Cardiac fibroblast (primary cell): ENCODE measurements at places on chromosomes 5 and 9.
A peak's percentile ranks its signal among the peaks of the same experiment; 100 is the strongest.

DNA sequence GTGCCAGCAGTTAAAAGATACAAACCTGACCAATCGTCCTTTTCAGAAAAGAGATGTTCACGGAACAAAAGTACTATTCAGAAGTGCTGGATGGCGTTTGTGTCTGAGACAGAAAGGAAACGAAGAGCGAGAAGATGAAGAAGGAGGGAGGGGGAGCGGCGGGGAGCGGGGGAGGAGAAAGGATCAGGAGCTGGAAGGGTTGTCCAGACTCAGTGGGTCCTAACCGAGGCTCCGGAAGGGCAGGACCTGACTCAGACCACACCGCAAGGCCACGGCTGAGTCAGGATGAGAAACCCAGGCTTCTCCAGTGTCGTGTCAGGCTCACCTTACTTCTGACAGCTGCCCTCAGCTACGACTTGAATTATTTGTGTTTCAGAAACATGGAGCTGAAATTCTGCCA, 46.2 kb downstream of the PAX5 start:
- DNase-seq = no peak

DNA sequence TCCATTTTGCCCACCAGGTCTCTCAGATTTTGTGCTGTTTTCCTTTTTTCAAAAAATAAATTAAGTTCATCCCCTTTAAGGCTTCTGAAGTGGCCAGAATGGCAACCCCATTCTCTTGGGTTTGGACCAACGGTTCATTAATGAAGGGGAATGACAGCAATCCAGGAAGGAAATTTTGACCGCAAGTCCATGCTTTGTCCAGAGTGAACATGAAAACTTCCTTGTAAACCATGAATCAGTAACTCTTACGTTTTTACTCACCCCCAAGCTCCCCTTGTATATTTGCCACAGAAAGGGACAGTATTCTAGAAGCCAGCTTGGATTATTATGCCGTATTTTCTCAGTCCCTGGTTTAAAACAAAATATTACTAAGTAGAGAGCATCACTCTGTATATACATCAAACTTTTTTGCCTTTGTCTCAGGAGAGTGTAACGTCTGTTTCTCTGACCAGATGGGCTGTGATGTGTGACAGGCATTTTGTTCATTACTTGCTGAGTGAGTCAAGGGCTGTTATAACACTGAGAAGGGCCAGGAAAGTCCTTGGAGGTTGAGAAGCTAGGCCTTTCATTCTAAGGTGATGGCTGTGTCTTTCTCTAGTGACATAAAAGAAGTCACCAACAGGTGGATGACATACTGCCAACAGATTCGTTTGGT, 148.2 kb downstream of the SMARCA2 start:
- no peak for DNase-seq

- no peak for DNase-seq
These were observed 64.9 kb upstream of the IL12B start for GRCh38 chr5:159395202-159395601.

DNA sequence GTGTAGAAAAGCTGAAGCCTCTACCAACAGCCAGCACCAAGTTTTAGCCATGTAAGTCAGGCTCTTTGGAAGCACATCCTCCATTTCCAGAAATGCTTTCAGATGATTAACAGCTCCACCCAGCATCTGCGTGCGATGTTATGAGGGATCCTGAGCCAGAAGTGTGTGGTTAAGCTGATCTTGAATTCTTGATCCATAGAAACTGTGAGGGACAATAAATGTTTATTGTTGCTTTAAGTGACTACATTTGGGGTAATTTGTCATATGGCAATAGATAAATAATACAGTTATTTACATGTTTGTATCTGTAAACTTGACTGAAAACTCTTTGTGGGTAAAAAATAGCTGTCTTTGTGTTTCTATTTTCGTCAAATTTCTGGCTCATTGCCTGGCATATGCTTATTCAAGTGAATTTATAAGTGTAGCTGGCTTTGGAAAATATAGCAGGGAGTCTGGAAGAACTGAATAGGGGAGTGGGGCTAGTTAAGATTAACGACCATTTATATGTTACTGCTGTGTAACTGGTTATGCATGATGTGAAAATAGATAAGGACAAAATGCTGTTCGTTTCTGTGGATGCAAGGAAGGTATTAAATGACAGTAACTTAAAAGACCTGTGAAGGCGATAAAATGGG, 234.1 kb downstream of the LRRC70 start:
- no peak for DNase-seq

GRCh38 chr5:159345336-159345735, 15.0 kb upstream of the IL12B start:
- no peak for DNase-seq

DNA sequence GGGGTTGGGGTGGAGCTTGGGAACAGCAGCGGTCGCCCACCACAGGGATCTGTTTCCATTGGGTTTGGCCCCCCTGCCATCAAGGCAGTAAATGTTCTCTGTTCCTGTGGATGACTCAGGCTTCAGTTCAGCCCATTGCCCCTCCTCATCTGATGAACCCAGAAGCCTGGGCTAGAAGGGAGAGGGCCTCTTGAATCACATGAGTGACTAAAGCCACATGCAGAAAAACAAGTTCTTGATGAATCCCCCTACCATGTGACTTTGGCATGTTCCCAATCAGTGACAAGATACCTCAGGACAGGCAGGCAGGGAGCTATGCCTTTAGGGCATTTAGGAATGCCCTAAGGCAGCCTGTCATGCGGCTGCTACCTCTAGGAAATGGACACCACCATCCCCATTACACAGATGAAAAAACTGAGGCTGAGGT, 2.5 kb downstream of the SH3PXD2B start:
- DNase-seq = peak; percentile 79

DNA sequence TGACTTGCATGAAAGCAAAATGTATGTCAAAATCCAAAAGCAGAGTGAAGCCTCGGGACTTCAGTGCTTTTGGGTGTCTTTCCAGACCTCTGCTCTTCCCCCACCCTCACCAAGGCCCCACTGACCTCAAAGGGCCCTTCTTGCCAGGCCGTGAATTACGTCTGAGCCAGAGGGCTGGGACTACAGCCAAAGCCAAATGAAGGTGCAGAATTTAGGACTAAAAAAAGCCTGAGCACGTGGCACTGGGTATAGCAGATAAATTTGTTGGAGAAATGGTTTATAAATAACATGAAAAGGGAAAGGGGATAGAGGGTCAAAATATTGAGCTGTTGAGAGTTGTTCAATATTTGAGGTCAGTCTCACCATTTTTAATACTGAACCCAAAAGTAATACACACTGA, 163.4 kb downstream of the GHR start:
- DNase-seq = peak; percentile 46

- DNase-seq = no peak
These were observed 21.0 kb upstream of the NPR3 start for GRCh38 chr5:32690153-32690552.

- peak; percentile 68 for DNase-seq
These were observed 9.1 kb upstream of the AK3 start for GRCh38 chr9:4750023-4750673.

GRCh38 chr5:163941079-163941478, 435.7 kb downstream of the MAT2B start:
- DNase-seq = no peak

DNA sequence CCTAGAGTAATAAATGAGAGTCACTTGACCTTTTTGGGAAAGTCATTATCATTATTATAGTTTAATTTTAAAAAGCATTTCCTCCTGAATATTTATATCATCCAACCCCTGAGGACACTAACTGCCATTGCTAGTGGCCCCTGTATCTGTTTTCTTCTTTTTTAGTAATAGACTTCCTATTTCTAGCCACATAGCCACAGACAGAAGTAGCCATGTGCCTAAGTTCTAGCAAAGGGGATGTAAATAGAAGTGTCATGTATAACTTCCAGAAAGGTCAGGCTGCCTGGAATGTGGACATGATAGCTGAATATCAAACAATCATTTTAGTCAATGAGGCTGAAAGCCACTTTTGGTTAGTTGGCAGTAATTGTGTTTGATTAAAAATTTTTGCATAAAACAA, 37.5 kb upstream of the IQGAP2 start:
- no peak for DNase-seq

DNA sequence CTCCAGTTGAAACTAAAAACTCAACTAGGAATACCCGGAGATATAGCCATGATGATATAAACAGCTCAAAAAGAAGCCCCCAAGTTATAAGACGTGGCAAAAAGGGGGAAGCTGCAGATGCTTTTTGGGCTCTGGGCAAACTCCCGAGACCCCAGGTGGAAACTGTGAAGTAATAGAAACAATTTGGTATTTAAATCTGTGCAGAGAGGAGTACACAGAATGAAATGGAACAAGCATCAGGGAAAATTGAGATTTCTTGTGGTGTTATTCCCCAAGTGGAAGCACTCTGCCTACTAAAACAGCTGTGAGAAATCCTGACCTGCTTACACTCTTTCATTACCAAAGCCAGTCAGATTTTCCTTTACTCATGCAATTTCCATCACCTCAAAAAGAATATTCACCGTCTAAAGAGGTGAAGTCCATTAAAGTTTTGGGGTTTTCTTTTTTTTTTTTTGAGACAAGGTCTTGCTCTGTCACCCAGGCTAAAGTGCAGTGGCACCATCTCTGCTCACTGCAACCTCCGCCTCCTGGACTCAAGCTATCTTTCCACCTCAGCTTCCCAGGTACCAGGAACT, 23.5 kb downstream of the SAXO1 start:
- no peak for DNase-seq

DNA sequence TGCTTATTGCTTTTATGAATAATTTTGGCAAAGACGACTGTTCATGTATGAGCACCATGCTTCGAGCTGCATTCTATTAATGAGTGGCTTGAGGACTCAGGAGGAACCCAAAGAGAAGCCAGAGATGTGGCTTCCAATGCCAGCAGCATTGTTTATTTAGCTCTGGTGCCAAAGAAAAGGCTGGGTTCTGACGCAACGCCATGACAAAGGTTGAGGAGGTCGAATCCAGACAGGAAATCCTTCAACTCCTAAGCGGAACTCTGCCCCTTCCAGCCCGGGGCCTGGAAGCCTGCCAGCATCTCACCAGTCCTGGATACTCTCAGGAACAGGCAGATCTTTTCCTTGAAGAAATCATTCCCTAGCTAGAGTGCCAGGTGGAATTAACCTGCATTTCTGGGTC, 104.4 kb downstream of the ARHGAP26 start:
- peak; percentile 82 for DNase-seq

GRCh38 chr5:170520372-170520771, 16.6 kb downstream of the KCNIP1 start:
- no peak for DNase-seq

DNA sequence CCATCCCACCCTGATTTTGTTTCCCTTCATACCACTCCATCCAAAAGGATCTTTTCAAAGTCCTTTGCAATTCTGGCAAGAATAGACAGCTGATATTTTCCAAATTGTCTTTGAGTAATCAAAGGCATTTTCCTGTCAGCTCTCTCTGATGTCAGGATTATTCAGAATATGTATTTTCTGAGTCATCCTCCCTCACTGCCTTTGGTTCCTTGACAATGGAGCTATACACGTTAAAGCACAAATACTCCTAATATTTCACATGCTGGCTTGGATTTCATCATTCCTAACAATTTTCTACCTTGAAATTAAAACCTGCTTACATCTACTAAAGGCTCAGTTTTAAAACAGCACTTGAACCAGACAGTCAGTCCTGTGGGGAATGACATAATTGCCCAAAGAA, 379.4 kb downstream of the GADD45G start:
- DNase-seq = peak; percentile 6

DNA sequence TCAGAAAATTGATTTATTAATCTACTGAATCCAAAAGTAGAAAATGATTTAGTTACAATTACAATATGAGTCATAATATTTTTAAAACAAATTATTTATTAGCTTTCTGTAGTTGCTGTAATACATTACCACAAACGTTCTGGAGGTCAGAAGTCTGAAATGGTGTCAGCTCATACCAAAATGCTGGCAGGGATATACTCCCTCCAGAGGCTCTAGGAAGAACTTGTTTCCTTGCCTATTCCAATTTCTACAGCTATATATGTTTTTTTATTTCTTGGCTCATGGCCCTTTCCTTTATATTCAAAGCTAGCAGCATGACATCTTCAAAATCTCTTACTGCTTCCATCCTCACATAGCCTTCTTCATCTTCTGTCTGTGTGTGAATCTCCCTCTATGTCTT, 667.9 kb upstream of the ITGA1 start:
- no peak for DNase-seq

DNA sequence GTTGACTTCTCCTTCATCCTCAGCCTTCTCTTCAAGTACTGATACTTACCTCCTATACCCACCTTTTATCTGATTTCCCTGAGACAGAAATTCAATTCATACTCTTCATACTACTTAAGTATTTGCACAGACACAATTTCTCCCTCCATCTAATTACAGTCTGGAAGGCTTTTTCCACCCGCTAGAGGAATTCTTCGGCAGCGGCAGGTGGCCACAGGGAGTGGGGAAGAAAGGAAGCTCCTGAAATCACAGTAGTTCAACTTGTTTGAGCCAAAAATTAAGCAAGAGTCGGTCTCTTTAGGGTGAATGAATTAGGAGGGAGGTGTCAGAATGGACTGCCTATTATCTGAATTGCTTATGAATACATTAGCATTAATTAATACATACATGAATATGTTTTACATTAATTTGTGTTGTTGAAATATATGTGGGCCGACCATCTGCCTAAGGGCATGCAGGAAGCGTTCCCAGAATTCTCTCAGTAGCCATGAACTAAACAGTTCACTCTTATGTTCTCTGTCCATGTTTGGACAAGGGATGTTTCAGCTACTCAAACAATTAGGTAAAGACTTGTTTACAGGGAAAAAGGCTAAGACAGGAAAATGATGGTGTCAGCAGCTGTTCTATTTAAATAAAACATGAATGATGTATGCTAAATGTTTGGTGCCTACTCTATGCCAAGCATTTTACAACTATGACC, 101.4 kb upstream of the SMARCA2 start:
- no peak for DNase-seq

GRCh38 chr5:151926188-151926587, 1.5 kb upstream of the GLRA1 start:
- no peak for DNase-seq

DNA sequence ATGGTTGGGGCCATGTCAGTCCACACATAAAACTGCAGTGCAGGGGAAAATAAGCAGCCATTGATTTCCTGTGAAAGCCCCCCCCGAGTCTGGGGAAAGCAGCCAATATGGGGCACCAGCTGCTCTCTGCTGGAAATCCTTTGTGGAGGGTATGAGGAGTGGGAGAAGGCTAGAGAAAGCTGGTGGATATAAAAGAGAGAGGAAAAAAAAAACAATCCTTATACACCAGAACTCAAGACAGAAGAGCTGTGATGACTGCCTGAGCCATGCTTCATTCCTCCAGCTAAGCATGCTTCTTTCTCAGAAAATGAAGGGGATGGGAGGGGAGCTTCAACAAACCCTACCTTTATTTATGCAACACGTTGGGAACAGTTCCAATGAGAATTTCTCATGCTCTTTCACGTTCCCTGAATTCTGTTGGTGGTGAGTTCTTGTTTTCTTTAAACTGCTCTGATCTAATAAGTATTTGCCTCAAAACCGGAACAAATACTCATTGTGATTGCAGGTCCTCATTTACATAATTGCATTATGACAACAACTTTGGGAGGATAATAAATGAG, 688.0 kb upstream of the SEMA6A start:
- DNase-seq = peak; percentile 14

GRCh38 chr5:8954801-8955200, 591.1 kb downstream of the SEMA5A start:
- no peak for DNase-seq

GRCh38 chr5:144032375-144032774, 138.1 kb downstream of the YIPF5 start:
- no peak for DNase-seq

GRCh38 chr9:69762527-69762926, 2.7 kb upstream of the PTAR1 start:
- peak; percentile 36 for DNase-seq
